ENCODE measurements at places on chromosomes 13 and 19.

DNA sequence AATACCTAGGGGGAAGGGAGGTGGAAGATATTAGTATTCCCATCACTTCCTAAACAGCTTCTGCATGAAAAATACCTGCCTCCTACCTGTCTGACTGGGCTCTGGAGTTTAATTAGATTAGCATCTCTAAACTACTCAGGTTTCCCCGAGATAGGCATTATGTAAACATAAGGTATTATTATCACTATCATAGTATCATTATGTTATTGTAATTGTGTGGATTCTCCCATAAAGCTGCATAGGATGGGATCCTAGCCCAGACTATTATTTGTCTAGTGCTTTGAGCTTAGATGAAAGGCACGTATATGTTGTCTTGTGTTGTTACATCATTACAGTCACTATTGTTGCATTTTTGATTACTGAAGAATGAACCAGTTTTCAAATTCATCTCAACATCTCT is 115.2 kb upstream of the SOX21 start:
- DNase-seq: no peak

GRCh38 chr13:25415241-25415640 is 43.5 kb downstream of the ATP8A2 start:
- no peak for DNase-seq

- DNase-seq: no peak
Observed at GRCh38 chr13:70829748-70830147, 721.5 kb upstream of the KLHL1 start.

DNA sequence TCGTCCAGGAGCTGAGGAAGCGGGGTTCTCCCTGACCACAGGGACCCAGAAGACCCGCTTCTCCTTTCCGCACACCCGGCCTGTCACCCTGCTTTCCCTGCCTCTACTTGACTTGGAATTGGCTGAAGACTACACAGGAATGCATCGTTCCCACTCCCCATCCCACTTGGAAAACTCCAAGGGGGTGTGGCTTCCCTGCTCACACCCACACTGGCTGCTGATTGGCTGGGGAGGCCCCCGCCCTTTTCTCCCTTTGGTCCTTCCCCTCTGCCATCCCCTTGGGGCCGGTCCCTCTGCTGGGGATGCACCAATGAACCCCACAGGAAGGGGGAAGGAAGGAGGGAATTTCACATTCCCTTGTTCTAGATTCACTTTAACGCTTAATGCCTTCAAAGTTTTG is 18.9 kb downstream of the VASP start:
- peak; percentile 12 for DNase-seq

DNA sequence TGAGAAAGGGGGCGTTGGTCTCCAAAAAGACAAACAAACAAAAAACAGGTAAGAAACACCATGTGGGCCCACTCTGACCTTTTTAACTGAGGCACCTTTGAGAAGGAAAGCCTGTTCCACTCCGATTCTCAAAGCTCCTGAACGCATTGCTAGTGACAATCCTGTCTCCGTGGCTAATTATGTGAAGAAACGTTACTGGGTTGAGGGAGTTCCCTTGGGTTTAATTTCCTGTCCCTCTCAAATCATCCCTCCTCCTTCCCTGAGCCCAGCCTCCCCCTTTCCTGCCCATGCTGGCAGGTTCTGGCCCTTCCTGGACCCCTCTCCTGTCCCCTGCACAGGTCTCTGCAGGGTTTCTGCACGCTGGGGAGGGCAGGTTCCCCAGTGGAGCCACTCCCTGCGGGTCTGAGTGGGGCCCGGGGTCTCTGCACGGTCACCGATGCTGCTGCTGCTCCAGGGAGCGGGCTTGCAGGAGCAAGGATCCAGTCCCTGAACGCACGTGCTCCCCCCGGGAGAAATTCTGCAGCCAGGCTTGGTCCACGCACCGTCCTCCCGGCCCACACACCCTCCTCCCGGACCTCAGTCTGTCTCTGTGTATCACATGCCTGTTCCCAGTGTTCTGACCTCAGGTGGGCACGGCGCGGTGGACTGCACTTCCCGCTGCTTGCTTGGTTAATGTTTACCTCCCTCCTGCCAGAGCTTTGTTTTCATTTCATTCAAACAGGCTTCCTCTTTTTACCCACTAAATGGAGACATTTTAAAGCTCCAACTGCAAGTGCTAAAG is 76.4 kb upstream of the MCF2L start:
- no peak for DNase-seq

- no peak for DNase-seq
Observed at GRCh38 chr13:20824762-20825476, 51.2 kb upstream of the EEF1AKMT1 start.

DNA sequence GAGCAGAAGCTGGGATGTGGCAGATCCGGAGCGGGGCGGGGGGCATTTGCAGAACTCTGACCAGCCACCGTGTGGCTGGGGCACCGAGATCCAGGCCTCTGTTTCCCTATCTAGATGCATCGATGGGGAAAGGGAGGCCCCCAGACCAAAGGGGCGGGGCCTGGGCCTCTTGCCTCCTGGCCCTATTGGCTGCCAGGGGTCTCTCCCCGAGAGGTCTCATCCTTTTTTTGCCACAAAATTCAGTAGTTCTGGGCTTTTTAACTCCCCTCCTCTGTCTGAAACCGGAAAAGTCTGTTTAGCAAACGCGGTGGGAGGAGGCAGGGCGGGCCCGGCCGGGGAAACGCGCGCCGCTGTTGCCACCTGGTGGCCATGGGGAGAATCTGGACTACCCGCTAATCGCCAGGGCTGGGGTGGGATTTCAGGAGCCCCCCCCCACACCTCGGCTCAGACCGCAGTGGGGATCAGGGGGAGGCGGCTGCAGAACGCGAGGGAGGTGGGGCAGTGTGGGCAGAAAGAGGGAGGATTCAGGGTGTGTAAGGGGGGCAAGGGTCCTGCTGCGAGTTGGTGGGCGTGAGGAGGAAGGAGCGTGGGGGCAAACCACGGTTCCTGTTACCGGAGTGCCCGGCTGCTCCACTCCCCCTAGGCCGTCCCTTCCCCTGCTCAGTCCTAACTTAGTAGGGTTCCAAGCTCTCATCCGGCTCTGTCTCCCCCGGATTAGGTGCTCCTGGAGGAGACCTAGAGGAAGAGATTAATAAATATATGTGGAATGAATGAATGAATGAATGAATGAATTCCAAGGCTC is 28.3 kb downstream of the IL12RB1 start:
- DNase-seq: peak; percentile 63

DNA sequence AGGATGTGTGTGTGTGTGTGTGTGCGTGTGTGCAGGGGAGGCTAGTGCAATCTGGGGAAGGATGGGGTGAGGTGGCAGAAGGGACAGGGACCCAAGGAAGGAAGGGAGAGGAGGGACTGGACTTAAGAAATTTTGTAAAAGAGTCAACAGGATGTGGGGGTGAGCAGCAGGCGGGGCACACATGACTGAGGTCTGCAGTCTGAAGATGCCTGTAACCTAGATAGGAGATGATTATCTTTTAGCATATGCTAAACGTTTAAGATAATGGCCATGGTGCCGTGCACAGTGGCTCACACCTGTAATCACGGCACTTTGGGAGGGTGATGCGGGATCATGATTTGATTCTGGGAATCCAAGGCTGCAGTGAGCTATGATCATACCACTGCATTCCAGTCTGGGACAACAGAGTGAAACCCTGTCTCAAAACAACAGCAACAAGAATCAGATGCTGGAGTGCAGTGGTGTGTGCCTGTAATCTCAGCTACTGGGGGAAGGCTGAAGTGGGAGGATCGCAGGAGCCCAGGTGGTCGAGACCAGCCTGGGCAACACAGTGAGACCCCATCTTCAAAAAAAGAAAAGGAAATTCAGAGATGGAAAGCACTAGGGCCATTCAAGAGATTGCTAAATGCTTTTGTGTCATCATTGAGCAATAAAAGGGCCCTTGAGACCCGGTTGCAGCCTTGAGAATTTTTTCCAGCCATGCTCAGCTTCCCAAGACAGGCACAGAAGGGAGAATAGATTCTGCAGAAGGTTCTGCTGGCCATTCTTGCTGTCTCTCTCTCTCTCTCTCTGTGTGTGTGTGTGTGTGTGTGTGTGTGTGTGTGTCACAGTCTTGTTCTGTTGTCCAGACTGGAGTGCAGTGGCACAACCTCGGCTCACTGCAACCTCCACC is 3.8 kb upstream of the ZNF414 start:
- no peak for DNase-seq

DNA sequence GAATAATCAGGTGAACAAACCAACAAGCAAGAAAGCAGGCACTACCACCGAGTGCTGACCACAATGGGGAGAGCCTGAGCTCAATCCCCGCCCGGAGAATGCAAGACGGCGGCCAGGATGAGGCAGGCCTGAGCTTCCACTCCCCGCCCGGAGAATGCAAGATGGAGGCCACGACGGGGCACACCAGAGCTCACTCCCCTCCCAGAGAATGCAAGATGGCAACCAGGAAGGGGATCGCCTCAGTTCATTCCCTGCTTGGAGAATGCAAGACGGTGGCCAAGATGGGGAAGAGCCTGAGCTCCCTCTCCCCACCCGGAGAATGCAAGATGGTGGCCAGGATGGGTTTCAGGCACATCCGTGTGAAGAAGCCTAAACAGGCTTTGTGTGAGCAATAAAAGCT is 24.7 kb upstream of the MIER2 start:
- DNase-seq: no peak

DNA sequence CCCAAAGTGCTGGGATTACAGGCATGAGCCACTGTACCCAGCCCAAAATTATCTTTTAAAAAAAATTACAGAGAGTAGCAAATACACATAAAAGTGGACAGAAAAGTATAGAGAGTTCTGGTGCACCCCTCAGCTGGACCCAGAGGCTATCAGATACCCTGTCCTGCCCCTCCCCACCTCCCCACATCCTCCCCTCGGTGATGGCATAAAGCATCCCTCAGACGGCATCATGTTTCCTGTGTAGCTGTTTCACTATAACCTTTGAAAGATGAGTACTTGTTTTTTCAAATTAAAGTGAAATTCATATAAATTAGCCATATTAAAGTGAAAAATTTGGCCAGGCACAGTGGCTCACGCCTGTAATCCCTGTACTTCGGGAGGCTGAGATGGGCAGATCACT is 20.1 kb downstream of the SLC27A1 start:
- DNase-seq: no peak

GRCh38 chr19:35675589-35676140 is 9.3 kb downstream of the UPK1A start:
- DNase-seq: no peak

GRCh38 chr19:2415281-2415972 is 12.0 kb downstream of the TIMM13 start:
- no peak for DNase-seq

- no peak for DNase-seq
Observed at GRCh38 chr13:113114511-113115362, 7.9 kb upstream of the F10 start.

DNA sequence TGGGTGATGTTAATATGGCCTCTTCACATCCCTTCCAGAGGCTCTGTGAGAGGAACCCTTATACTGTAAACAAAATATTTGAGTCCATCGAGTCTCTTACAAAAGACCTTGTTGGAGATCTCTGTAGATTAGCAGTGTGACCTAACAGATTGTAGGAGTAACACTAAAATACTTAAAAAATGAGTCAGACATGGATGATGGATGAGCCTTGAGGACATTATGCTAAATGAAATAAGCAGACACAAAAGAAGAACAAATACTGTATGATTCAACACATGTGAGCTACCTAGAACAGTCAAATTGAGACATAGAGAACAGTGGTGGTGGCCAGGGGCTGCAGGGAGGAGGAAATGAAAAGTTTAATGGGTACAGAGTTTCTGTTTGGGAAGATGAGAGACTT is 152.2 kb upstream of the UBL3 start:
- DNase-seq: no peak

- no peak for DNase-seq
Observed at GRCh38 chr13:112133499-112134390, 66.8 kb downstream of the SOX1 start.

DNA sequence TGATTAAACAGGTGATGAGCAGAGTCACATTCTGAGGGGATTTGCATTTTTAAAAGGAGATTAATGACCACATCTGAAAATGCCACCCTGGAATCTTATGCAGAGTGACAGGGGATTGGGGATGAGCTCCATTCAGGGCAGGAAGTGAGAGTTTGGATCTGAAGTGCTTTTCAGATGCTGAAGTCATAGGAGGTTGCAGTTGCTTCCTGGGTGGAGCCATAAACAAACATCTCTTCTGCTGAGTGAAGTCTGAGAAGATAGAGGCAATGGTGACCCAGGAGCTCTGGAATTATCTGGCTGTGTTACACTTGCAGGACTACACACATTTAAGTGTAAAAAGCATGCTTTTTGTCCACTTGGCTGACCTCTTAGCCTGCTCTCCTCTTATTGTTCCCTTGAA is 51.4 kb upstream of the PSG8 start:
- no peak for DNase-seq

- no peak for DNase-seq
Observed at GRCh38 chr13:94722609-94723345, 10.4 kb upstream of the SOX21 start.

GRCh38 chr13:84352946-84353345 is 470.7 kb upstream of the SLITRK1 start:
- no peak for DNase-seq

DNA sequence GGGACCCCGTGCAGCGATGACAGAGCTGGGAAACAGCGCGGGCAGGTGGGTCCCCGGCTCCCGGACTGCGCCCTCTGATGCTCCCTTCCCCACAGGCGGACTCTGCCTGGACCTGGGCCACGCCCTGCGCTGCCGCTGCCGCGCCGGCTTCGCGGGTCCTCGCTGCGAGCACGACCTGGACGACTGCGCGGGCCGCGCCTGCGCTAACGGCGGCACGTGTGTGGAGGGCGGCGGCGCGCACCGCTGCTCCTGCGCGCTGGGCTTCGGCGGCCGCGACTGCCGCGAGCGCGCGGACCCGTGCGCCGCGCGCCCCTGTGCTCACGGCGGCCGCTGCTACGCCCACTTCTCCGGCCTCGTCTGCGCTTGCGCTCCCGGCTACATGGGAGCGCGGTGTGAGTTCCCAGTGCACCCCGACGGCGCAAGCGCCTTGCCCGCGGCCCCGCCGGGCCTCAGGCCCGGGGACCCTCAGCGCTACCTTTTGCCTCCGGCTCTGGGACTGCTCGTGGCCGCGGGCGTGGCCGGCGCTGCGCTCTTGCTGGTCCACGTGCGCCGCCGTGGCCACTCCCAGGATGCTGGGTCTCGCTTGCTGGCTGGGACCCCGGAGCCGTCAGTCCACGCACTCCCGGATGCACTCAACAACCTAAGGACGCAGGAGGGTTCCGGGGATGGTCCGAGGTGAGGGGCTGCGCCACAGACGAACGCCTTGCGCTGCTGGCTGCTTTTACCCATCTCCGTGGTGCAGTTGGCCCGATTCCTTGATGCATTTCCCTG is 7.8 kb upstream of the SELENOV start:
- no peak for DNase-seq

DNA sequence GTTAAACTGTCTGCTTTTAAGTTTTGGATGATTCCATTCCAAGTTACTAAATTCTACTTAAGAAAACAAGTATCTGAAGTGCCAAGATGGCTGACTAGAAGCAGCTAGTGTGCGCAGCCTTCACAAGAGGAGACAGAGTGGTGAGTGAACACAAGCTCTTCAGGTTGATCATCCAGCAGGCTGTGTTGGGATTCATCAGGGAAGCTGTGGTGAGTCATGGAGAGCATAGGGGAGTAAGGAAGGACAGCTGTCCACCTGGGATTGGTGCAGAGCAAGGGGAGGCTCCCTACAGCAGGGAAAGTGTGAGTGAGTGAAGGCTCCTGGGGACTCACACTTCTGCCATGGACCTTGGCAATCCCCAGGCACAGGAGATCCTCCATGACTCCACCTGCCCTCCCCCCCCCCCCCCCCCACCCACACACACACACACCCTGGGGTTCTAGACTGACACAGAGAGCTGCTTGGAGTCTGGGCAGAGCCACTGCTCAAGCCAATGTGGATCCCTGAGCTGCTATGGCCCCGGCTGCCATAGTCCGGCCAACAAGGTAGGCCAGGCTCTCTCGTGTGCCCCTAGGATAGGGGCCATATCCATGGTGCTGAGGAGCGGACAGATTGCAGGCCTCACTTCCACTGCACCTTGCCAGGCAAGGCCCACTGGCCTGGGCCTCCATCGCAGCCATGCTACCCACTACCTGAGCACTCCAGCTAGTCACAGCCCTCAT is 23.5 kb downstream of the SLC25A15 start:
- DNase-seq: no peak

All from nucleus accumbens (tissue), 56 donors.